A549 (cell line): ENCODE measurements at places on chromosomes 4 and X. TPM values are rescaled to one million over a fixed set of nuclear protein-coding genes. Genes with fewer than 3 reads are reported as not detected.

SOX3 gene
- not detected in 3 replicates for polyA plus RNA-seq

DNA sequence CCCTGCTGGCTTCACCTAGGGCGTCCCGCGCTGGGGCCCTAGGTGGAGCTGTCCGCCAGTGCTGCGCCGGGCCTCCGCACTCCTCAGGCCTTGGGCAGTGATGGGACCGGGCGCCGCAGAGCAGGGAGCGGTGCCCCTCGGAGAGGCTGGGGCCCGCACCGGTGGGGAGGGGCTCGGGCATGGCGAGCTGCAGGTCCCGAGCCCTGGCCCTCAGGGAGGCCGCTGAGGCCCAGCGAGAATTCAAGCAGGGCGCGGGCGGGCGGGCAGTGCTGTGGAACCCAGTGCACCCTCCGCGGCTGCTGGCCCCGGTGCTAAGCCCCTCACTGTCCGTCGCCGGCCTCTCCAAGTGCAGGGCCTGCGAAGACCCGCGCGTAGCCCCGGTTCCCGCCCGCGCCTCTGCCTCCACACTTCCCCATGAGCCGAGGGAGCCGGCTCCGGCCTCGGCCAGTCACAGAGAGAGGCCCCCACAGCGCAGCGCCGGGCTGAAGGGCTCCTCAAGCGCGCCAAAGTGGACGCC lies 565.1 kb upstream of the NDST4 start:
- no peak for DNase-seq

OFD1 gene
- 13.0 to 14.8 TPM (median 14.4 TPM) in 3 replicates for polyA plus RNA-seq

DNA sequence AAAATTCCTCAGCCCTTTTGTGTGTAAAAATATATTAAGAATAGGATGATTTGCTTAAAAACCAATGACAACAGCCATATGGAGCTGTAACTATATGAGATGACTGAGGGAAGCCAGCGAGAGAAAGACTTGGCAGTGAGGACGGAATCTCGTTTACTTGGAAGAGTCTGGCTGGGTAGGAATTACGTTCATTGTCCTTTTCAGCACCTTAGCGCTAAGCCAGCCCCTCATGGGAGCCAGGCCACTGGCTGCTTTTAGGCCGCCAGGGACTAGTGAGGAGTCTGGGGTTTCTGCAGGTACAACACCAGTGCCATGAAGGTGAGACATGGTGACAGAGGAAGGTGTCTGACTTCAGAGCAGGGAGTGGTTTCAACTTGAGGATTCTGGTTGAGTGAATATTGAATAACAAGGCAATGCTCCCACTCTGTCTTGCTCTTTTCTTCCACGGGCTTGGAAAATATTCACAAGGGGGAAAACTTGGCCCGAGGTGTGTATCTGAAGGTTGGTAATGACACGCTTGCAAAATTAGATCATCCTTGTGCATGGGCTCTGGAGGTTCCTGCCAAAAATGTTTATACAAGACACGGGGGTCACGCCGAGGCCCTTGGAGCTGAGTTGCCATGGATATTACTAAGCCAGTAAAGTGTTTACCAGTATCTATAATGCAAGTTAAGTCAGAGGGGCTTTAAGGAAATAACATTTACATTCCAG lies 17.4 kb downstream of the KLF3 start:
- no peak for DNase-seq

ADGRL3 gene
- polyA plus RNA-seq, result 0.01 to 0.05 TPM (median 0.05 TPM) in 3 replicates

GRCh38 chrX:25527156-25527555 lies 511.4 kb upstream of the ARX start:
- DNase-seq, result no peak

DNA sequence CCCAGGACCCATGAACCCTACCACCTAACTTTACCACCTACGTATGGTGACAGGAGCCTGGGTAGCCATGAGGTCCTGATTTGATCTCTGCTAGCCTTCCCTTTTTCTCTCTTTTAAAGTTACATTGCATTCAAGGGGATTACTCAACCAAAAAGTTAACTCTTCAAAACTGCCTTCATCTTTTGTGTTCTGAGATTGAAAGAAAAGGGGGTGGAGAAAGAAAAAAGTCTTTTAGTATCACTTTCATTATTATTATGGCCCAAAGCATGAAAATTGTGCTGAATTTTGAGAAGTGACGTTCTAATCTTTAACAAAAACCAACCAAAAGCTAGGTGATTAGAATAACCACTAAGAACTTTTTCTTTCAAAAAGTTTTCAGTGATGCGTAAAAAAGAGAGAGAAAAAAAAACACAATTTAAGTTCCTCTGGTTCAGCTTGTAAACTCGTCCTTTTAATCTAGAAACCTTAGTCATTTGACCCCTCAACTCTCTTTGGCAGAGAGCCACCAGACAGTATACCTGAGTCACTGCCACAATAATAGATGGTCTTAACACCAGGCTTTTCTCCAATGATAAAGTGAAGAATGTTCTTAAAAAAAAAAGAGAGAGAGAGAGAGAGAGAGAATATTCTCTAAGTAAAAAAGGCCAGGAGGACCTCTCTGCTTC lies 347.4 kb upstream of the FGF13 start:
- DNase-seq, result no peak

TMEM164 gene
- 35.3 to 43.7 TPM (median 38.9 TPM) in 3 replicates for polyA plus RNA-seq

ZXDA gene
- polyA plus RNA-seq, result 1.3 to 1.4 TPM (median 1.4 TPM) in 3 replicates

DNA sequence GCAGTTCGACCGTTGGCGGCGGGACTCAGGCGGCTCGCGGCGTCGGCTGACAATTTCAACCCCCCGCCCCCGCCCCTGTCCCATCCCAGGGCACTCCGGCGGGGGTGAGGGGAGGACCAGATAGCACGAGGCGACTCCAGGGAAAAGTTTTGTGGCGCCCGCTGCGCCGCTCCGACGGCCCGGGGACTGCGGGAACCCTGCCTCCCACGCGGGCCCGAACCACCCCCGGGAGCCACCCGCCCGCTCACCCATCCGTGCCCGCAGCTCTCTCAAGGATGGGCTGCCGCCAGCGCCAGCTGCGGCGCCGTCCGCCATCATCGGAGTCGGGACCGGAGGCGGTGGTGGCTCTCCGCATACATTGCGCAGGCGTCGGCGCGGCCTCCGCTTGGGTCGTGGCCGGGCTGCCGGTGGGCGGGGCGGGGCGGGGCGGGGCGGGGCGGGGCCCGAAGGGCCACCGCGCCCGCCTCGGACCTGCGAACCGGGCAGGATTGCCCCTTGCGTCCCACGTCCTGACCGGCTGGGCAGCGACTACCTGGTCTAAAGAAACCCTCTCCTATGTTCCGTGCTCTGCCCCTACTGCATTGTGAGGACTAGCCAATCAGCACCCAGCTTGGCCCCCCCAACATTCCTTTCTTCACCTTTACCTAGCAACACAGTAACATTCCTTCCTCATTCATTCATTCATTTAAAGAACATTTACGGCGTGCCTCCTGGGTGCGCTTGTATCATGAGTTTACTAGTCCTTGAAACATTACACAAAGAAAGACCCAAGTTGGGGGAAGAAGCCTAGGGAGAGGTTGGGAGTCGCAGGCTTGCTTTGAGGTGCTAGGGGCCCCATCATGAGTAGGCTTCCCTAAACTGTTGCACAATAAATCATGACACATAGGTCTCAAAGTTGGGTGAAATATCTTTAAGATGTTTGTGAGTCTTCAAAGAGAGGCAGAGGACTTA lies at the start of gene MAP7D3:
TSS of gene MAP7D3 (minus strand) at position 360 of the 951 bp plus-strand sequence. CDS start at position 318, 42 bp downstream.
- DNase-seq, result peak; percentile 69

DNA sequence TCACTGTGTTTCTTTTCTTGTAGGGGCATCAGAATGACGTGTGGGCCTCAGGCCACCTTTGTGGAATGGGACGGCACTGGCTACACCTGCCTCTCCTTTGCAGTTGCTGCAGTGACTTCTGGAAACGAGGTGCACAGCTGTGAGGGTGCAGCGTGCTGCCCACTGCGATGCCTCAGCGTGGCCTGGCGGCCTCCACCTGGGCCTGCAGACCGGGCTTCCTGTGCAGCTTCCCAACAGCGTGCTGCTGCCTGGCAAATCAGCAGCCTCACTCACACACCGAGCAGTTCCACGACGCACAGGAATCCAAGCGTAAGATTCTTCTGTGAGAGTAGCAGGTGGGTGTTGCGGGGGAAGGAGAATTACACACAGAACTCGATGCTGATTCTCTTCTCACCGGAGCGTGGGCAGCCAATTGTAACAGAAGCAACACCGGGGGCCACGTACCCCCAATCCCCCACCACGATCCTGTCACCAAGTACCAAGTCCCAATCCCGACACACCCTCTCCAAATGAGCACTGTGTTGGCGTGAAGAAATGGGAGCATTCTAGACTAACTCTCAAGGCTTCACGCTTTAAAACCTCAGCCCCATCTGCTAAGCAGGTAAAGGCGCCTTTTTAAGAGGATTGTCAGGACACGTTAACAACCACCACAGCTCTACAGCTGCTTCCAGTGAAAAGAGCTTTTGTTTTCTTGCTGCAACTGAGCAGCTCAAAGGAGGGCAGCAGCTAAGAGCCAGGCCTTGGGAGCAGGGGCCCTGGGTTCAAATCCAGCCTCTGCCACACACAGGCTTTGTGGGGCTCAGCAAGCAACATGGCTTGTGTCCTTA lies 16.9 kb downstream of the WDR1 start:
- DNase-seq, result no peak

DNA sequence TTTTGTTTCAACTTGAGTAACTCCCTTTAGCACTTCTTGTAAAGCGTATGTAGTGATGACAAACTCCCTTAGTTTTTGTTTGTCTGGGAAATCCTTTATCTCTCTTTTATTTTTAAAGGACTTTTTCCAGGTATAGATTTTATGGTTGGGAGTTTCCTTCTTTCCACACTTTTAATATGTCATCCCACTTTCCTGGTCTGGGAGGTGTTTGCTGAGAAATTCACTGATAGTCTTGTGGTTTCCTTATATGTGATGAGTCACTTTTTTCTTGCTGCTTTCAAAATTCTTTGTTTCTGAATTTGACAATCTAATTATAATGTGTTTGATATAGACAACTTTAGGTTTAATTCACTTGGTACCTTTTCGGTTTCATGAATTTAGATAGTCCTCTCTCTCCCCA lies 353.9 kb downstream of the GPAT3 start:
- peak; percentile 2 for DNase-seq

PAGE5 gene
- not detected in 3 replicates for polyA plus RNA-seq

DNA sequence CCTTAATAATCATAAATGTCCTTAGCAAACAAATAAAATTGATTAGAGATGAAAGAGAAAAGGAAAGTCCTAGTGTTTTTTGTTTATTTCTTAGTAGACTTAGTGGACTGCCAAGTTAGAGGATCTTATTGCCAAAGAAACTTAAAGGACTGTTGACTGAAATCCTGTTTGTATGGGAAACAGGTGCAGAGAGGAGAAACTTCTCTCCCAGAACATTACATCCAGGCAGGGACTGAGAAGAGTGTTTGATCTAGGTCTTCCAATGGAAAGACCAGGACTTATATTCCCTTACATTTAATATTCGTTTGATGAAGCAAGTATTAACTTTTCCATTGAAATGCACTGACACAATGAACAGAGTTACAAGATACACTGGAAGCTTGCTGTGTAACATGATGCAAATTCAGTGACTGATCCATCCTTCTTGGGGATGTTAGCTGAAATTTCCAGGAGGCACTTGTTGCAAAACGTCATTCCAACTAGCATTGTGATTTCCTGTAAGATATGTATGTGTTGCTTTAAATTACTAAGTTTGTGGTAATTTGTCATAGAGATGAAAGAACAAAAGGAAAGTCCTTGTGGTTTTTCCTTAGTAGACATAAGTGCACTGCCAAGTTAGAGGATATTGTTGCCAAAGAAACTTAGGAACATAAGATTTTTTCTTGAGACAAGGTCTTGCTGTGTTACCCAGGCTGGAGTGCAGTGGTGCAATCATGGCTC lies 505.6 kb downstream of the STIM2 start:
- DNase-seq, result no peak

TMEM128 gene
- polyA plus RNA-seq, result 12.7 to 15.9 TPM (median 13.9 TPM) in 3 replicates

GRCh38 chr4:53748328-53748772 lies 157.1 kb upstream of the LNX1 start:
- DNase-seq, result no peak

GPR34 gene
- polyA plus RNA-seq, result 0.09 TPM in 2 of 3 replicates, not detected in the other

DNA sequence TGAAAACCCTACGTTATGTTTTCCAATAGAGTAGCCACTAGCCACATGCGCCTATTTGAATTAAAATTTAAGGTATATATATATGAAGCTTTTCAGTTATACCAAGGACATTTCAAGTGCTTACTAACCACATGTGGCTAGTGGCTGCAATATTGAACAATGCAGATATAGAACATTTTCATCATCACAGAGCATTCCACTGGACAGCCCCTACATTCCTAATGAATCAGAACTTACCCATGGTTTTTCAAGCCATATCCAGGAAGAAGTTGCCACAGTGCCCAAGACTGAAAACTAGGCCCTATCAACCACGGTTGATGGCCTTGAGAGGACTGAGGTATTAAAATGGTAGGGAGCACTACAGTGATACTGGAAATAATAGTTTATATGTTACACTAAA lies 29.7 kb downstream of the NEK1 start:
- no peak for DNase-seq

GRCh38 chr4:27326991-27327390 lies 466.4 kb downstream of the STIM2 start:
- DNase-seq, result no peak

GABRE gene
- polyA plus RNA-seq, result 60.7 to 80.3 TPM (median 64.0 TPM) in 3 replicates

DNA sequence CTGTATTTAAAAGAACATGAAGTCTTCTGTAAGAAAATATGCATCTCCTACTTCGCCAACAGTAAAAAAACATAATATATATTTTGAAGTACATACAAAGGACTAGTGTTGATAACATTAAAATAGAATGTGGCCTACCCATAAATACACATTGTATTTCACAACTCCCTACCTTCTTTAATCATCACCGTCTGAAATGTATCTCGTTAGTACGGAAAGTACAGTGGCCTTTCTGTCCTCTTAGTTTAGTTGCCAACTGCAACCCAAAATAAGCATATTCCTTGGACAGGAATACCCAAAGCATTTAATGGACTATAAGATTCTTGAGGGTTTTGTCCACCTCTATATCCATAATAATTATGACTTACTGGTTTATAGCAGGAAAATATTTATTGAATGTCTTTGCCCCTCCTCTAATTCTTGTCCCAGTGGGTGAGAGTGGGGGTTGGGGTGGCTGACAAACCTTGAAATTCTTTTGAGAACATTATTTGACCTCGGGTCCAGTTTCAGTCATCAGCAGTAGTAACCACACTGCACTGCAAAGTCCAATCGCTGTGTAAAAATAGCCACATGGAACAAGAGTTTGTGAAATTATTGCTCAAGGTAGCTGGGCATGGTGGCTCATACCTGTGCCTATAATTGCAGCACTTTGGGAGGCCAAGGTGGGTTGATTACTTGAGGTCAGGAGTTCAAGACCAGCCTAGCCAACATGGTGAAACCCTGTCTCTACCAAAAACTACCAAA lies 474.5 kb downstream of the KLHL13 start:
- no peak for DNase-seq

KLKB1 gene
- 0.08 to 0.13 TPM in 2 of 3 replicates, not detected in the other for polyA plus RNA-seq

- DNase-seq, result no peak
These were observed 630.6 kb downstream of the MID1IP1 start for GRCh38 chrX:39431893-39432292.

NOA1 gene
- 11.3 to 12.7 TPM (median 12.4 TPM) in 3 replicates for polyA plus RNA-seq

SSX3 gene
- polyA plus RNA-seq, result not detected in 3 replicates

CT45A2 gene
- not detected in 3 replicates for polyA plus RNA-seq

PCSK1N gene
- polyA plus RNA-seq, result 15.9 to 22.9 TPM (median 21.2 TPM) in 3 replicates
